ENCODE measurements at places on chromosomes 1 and 21.
A peak's percentile ranks its signal among the peaks of the same experiment; 100 is the strongest.

- DNase-seq = no peak
Observed at GRCh38 chr1:7656557-7657215, 114.4 kb upstream of the VAMP3 start.

DNA sequence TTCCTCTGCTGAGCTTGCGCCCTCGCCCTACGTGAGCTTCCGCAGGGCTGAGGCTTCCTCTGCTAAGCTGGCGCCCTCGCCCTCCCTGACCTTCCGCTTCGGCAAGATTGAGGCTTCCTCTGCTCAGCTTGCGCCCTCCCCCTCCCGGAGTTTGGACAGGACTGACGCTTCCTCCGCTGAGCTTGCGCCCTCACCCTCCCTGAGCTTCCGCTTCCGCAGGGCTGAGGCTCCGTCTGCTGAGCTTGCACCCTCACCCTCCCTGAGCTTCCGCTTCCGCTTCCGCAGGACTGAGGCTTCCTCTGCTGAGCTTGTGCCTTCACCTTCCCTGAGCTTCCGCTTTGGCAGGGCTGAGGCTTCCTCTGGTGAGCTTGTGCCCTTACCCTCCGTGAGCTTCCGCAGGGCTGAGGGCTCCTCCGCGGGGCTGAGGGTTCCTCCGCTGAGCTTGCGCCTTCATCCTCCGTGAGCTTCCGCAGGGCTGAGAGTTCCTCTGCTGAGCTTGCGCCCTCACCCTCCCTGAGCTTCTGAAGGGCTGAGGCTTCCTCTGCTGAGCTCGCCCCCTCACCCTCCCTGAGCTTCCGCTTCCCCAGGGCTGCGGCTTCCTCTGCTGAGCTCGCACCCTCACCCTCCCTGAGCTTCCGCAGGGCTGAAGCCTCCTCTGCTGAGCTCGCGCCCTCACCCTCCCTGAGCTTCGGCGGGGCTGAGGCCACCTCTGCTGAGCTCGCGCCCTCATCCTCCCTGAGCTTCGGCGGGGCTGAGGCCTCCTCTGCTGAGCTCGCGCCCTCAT lies 753.6 kb upstream of the TPTE start:
- no peak for DNase-seq

DNA sequence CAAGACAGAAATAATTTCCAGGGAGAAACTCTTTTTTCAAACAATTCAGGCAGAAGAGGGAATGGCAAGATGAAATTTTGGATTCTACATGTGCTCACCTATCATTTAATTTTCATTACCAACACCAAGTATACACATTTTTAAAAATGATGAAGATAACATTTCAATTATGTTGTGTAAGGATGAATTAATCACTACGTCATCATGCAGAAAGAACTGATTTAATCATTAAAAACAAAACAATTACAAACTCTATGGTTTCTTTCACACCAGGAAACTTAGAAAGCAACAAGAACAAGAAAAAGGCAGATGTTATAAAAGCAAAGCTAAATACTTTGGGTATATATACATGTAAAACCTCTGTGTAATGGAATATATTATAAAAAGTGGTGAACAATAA lies 668.5 kb downstream of the NCAM2 start:
- DNase-seq = no peak

DNA sequence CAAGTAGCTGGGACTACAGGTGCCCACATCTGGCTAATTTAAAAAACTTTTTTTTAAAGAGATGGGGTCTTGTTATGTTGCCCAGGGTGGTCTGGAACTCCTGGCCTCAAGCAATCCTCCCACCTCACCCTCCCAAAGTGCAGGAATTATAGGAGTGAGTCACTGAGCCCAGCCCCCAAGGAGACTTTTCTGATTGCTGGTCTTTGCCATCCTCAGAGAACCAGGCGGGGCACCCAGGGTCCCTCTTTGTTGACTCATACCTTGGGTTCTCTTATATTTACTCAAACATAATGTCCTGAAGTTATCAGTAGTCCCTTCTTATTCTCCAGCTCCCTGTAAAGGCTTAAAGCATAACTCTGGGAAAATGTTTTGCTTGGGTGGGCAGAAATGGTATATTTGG lies 51.1 kb downstream of the KIF26B start:
- DNase-seq = no peak

DNA sequence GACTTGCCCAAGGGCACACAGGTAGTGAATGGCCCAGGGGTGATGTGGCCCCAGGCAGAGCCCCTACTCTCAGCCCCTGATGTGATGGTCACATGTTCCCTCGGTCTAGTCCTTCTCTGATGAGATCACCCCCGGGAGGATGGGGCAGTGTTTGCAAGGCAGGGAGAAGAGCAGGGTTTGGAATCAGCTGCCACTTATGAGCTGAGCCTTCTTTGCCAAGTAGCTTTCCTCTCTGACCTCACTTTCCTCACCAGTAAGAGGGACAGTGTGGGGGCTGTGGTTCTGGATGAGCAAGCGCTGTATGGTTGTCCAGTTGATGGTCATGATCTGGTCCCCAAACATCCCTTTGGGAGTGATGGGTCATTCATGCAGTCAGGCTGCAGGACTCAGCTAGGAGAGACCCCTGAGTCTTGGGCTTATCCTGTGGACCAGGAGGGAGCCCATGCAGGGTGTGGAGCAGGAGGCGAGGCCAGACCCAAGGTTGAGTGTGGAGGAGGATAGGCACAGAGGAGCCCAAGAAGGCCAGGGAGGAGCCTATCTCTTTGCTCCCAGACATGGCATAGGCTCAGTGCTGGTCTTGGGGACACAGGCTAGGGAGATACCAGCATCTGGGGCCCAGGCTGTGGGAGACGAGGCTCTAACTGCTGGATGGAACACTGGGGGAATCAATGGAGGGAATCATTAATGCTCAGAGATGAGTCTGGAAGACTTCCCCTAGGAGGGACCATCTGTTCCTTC lies 15.9 kb upstream of the PEAR1 start:
- no peak for DNase-seq

GRCh38 chr1:242239398-242239797 lies 240.5 kb upstream of the MAP1LC3C start:
- DNase-seq = no peak

DNA sequence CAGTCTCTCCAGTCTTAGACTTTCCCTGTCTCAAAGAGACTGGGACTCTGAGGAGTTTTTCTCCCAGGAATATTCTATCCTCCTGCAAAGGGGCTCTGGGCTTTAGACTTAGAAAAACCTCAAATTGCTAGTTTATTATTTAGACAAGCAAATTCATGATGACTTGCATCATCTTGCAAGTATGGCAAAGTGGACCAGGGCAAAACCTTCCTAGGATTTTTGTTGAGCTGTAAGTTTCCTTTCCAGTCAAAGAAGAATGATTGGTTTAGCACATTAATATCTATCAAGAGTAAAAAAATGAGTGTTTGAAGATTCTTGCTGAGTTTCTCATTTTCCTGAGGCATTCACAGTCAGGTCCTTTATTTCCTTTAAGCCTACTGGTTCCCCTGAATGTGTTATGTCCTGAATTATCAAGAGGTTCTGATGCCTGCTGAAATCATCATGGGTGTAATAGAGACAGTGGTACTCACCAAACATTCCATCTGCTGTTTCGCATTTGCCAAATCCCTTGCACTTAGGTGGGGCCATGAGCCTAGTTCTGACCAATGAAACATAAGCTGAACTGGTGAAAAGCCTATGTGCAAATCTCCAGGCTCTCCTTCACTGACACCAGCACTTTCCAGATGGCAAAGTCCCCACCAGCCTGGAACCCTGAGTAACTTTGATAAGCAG lies 25.2 kb upstream of the SPAG17 start:
- DNase-seq = no peak

GRCh38 chr1:176193023-176193422 lies 14.1 kb downstream of the COP1 start:
- no peak for DNase-seq

GRCh38 chr1:27603309-27603680 lies 649 bp downstream of the AHDC1 start:
- DNase-seq = peak; percentile 55

DNA sequence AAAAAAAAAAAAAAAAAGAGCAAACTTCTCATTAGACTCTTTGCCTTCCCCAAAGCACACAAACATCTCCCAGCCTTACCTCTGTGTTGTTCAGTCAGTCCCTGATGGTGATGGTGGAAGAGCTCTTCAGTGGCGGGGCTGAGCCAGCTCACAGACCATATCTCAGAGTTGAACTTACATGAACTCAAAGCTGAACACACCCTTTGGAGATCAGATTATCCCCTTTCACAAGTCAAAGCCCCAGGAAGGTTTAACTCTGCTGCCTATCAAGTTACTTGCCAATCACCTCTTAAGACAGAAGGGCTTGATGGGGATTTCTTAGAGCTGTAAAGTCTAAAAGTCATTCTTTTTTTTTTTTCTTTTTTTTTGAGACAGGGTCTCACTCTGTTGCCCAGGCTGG lies 55.2 kb upstream of the L1TD1 start:
- no peak for DNase-seq

GRCh38 chr1:10368194-10368593 lies 30.7 kb upstream of the PGD start:
- no peak for DNase-seq

Data from suppressor macrophage treated with lipopolysaccharide for 1 hour (primary cell).